Osteoblast (primary cell): ENCODE measurements at places on chromosomes 5 and 9. TPM values are rescaled to one million over a fixed set of nuclear protein-coding genes. Genes with fewer than 3 reads are reported as not detected.

DNA sequence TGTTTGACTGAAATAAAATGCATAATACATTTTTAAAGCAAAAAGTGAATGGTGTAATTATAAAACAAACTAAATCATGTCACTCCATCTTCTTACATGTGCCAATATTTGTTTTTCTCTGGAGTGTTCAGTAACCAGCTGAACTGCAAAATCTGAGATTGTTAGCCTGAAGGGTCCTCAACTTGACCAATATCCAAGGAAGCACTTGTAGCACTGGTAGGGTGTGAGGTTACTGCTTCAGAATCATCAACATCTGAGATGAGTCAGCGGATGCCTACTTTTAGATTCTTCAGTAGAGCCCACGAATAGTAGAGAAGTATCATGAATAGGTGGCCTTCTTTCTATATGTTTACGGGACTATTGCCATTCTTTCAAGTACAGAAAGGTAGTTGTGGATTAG, 226.7 kb downstream of the TLE4 start:
- no peak overlapping the region for H3K4me3 ChIP-seq
- H3K27me3 ChIP-seq: no peaks in the 10 kb centered on the region
- peaks cover 10% of the 10 kb centered on the region for H3K4me1 ChIP-seq
- no peak for DNase-seq

GRCh38 chr5:60586307-60586901, 113.6 kb downstream of the DEPDC1B start:
- no peak overlapping the region for H3K27ac ChIP-seq
- H3K27me3 ChIP-seq: no peaks in the 10 kb centered on the region
- no peaks in the 10 kb centered on the region for H3K36me3 ChIP-seq
- no peaks in the 10 kb centered on the region for H3K4me1 ChIP-seq
- no peak for DNase-seq

- DNase-seq: no peak
- H3K4me3 ChIP-seq: no peak overlapping the region
- H3K4me1 ChIP-seq: no peaks in the 10 kb centered on the region
- no peaks in the 10 kb centered on the region for H3K27me3 ChIP-seq
Observed at GRCh38 chr5:23013395-23013998, 160.4 kb upstream of the CDH12 start.

DNA sequence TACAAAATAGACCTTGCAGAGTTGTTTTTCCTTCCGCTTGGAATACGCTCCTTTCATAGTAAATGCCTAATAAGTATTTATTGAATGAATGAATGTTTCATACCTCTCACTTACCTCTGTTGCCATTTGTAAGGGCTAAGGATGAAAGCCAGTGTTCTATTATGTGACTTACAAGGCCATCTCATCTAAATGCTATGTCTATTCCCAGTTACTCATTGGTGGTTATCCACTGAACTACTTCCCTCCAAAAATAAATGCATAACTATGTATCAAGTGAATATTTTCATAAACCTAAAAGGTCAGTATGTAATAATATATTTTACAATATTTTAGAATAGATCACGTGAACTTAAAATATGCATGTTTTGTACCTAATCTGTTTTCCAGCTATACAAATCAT, 670.5 kb upstream of the RGMB start:
- no peak for DNase-seq
- H3K4me3 ChIP-seq: no peak overlapping the region
- H3K27me3 ChIP-seq: no peaks in the 10 kb centered on the region
- H3K4me1 ChIP-seq: peaks cover 27% of the 10 kb centered on the region
- no peaks in the 10 kb centered on the region for H3K36me3 ChIP-seq

DNA sequence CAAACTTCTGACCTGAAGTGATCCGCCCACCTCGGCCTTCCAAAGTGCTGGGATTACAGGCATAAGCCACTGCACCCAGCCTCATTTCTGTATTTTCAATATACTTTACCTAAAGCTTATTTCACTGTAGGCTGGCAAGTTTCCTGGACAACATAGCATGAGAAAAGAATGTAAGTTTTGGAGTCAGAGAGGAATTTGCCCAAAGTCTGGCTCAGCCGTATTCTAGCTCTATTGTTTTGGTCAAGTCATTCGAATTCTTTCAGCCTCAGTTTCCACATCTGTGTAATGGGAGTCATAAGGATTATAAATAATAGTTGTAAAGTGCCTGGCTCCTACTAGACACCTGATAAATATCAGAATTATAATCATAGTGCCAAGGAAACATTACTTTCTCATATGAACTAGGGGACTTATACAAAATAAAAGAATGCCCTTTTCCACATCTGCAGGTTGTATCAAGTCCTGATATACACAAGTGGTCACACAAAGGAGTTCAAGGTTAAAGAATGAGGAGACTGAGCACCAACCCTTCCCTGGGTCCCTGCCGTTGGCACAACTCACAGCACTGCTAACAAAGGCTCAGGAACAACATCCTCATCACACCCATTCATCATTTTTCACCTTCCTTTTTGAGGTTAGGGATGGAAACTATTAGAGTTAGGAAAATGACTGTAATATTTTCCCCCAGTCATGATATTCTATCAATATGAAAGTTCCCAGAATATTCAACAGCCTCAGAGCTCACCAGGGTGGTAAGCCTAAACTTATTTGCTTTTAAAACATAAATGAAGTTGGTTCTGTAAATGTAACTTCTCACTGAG, 34.6 kb upstream of the RAI14 start:
- H3K4me1 ChIP-seq: peaks cover 19% of the 10 kb centered on the region
- no peak for DNase-seq
- H3K36me3 ChIP-seq: no peaks in the 10 kb centered on the region

DNA sequence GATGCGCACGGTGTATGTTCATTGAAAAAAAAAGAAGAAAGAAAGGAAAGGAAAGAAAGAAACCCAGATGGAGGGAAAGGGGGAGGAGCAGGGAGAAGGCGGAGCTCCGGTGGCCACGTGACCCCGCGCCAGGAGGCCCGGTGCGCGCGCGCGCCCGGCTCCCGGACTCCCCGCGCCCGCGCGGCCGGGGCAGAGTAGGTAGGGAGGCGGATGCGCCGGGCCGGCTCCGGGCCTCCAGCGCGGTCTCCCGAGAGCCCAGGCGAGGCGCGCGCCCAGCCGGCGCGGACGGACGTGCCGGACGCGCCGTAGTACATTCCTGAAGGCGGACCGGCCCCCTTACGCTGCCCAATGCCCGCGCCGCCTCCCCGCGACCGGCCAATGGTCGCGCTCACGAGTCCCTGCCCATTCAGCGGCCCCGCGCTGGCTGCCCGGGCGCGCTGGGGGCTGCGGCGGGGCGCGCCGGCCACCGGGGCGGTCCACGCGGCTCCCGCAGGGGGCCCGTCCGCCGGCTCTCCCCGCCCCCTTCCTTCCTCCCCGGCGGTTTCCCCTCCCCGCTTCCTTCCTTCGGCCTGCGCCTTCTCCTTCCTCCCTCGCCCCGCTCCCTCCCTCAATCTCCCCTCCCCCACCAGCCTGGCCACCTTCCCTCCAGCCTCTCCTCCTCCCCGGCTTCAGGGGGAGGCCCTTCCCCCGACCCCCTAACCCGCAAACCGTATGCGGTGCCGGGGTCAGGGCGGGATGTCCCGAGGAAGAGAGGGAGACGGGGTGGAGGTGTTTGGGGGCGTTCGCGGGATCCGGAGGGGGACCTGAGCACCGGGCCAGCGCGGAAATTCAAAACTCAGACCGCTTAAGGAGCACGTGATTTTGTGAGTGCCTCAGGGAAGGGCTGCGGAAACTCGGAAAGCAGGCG, 5.8 kb downstream of the PTCH1 start:
- peak; percentile 99 for DNase-seq
- H3K27ac ChIP-seq: peak overlapping the region; percentile 89
- H3K4me3 ChIP-seq: peak overlapping the region; percentile 95

DNA sequence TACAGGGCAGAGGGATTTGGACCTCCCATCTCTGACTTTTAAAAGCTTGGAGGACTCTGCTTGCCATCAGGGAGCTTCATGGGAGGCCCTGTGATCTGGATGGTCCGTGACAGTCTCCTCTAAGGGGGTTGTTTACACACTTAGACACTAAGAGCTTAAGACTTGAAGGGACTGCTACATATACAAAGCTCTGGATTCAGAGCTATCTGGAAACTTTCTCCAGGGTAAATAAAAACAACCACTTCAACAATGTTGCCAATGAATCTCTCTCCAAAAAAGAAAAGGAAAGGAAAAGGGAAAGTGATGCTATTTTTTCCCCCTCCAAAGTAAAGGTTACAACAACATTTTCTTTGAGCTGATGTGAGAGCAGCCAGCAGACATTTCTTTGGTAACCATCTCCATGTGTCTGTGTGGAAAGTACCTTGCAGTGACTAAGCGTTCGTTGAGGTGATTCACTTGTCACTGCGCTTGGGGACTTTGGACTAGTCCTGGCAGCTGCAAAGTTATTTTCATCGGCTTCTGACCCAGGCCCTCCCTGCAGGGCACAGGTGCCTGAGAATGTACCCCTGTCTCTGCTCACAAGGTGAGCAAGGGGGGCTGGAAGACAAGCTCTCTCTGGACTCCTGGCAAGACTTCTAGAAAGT, 262.1 kb upstream of the KLF4 start:
- H3K4me1 ChIP-seq: peaks cover 34% of the 10 kb centered on the region
- no peak overlapping the region for H3K4me3 ChIP-seq
- peak; percentile 62 for DNase-seq
- H3K27ac ChIP-seq: peak overlapping the region; percentile 87
- H3K27me3 ChIP-seq: no peaks in the 10 kb centered on the region
- no peaks in the 10 kb centered on the region for H3K36me3 ChIP-seq

GRCh38 chr5:953535-954449, 54.8 kb upstream of the NKD2 start:
- H3K27me3 ChIP-seq: peaks cover 66% of the 10 kb centered on the region
- no peak for DNase-seq
- no peak overlapping the region for H3K4me3 ChIP-seq

DNA sequence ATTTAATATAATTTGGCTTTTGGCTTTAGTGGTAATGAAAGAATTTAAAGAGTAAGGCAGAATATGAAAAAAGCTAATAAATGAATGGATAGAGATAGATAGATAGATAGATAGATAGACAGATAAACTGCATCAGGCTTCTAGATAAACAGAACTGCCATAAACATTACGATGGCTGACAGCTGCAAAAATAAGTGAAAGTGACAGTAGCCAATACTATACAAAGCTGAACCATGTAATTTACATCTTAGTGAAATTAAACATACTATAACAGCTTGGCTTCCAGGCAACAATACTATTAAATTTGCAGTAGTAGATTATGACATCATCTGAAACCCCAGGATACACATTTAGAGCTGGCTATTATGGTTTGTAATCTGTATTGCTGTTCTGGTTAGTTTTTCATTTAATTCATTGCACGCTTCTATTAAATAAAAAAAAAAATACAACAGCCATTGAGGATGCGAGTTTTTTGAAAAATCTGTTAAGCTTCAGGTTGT, 1354.8 kb downstream of the PTPRD start:
- H3K27ac ChIP-seq: no peak overlapping the region
- DNase-seq: no peak
- no peak overlapping the region for H3K4me3 ChIP-seq

SLCO6A1 gene
- total RNA-seq: not detected in 2 replicates
